Cerebellar nuclear complex (tissue), 1 donor: ENCODE measurements at places on chromosomes 11 and 22.

DNA sequence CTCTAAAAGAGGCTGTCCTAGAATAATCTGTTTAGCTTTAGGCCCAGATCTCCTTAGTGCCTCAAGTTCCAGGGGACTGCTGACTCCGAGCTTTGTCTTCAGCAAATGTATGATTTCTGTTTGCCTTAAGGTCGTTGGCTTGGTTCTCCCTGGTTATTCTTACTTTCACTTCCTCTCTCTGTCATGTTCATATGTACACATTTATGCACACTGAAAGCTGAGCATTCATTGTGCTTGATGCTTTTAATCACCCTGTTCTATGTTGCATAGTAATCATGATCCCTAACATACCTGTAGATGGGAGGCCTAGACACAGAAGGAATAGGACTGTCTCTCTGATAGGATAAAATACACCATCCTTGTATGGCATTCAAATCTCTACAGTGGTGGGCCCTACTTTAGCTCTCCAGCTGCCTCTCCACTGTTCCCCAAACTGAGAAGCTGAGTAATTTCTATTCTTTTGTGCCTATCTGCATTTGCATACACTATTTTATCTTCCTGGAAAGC, 7.2 kb downstream of the PPFIBP2 start:
- DNase-seq: no peak

DNA sequence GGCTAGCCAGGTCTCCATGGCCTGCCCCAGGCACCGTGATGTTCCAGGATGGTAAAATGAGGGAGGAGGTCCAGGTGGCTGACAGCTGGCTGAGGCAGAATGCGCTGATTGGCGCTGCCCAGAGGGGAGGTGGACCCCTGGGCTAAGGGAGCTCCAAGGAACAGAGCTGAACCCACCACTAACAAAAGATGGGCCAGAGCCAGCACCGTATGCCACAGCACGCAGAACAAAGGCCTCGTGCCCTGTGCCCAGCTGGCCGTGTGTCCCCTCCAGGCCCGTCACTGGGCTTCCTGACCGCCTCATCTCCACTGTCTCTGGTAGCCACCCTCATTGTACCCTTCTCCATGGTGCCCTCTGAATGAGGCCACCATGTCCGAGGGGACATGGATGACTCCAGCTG, 19.6 kb upstream of the PRODH start:
- no peak for DNase-seq

DNA sequence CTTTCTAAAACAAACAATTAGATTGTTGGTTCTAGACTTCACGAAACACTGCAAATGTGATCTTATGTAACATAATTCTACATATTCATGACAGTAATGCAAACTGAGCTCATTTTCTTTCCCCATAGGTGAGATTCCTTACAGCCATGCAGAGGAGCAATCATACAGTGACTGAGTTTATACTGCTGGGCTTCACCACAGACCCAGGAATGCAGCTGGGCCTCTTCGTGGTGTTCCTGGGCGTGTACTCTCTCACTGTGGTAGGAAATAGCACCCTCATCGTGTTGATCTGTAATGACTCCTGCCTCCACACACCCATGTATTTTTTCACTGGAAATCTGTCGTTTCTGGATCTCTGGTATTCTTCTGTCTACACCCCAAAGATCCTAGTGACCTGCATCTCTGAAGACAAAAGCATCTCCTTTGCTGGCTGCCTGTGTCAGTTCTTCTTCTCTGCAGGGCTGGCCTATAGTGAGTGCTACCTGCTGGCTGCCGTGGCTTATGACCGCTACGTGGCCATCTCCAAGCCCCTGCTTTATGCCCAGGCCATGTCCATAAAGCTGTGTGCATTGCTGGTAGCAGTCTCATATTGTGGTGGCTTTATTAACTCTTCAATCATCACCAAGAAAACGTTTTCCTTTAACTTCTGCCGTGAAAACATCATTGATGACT, 1.5 kb downstream of the OR9G1 start:
- DNase-seq: no peak

GRCh38 chr11:127071606-127072005, 71.0 kb upstream of the KIRREL3 start:
- no peak for DNase-seq

DNA sequence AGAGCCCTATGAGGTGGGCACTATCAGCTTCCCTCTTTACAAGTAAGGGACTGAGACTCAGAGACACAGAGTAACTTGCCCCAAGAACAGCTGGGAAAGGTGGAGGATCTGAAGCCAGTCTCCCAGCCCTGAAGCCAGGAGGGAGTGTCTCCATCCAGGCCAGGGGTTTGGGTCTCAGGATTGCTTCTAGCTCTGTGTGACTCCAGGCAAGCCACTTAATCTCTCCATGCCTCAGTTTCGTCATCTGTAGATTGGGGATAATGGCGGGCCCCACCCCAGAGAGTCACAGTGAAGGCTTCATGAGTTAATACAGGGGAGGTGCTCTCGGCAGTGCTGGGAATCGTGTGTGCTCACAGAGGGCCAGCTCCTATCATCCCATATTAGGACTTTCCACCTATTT, 10.5 kb downstream of the MAP4K2 start:
- no peak for DNase-seq

DNA sequence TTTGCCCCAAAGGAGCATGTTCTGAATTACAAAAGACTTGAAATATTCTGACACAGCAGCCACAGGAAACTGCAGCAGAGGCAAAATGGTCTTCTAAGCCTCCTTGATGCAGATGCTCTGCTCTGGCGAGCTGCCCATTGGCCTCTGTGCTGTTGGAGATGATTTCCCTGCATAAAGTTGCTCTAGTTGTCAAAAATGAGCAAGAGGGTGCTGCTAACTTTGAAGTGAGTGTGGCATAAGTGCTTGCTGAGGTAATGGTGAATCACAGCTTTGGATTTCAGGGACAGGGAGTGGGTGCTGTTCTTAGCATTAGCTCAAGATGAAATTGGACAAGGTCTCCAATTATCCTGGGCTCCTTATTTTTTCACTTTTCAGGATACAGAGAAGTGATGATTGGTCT, 435.4 kb downstream of the TMEM135 start:
- no peak for DNase-seq

GRCh38 chr22:37243402-37244113, 511 bp downstream of the RAC2 start:
- DNase-seq: no peak

DNA sequence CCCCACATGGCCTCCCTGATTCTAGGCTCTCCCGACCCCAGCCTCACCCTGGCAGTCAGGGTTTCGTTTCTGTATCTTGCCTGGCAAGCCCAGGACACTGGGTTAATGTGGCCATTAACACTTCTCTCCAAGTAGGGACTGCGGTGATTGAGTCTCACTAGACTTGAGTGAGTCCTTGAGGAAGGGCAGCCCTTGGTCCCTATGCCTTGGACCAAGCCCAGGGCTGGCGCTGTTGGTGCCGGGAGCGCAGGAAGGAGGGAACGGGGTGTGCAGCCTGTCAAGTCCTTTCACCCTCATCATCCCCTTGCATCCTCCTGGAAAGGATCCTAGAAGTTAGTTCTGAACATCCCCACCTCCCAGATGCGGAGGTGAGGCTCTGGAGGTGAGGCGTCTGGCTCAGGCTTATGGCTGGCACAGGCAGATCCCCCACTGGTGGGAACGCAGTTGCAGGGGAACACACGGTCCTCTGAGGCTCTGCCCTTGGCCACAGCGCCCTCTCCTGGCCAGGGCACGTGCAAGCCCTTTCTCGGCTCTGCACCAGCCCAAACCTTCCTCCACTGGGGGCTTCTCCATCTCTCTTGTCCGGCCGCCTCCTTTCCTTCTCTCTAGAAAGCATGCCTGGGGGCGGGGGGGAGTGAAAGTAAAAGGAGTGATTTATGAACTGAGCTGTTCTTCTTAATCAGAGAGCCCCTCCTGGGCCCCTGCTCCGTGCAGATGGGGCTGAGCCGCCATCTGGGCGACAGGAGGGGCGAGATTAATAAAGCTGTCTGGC, 56.7 kb downstream of the TP53I11 start:
- no peak for DNase-seq
